ENCODE measurements at places on chromosomes 5 and 9.

- no peak for DNase-seq
These were observed 1.9 kb downstream of the DPM2 start for GRCh38 chr9:127935765-127936221.

DNA sequence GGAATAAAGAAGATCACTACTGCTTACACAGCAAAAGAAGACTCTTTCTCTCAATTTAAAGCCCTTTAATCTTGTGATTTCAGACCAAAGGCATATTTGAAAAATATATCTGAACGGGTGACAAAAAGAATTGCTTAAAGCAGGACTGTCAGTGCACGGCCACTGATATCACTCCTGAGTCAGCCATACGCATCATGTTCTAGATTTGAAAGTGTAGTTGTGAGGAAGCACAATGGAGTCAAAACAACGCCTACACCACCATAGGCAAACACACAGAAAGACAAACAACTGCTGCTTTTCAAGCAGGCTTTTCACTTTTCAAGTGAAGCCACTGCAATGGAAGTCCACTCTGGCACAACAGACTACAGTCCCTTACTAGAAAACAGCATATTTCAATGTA, 141.7 kb downstream of the AUH start:
- no peak for DNase-seq

DNA sequence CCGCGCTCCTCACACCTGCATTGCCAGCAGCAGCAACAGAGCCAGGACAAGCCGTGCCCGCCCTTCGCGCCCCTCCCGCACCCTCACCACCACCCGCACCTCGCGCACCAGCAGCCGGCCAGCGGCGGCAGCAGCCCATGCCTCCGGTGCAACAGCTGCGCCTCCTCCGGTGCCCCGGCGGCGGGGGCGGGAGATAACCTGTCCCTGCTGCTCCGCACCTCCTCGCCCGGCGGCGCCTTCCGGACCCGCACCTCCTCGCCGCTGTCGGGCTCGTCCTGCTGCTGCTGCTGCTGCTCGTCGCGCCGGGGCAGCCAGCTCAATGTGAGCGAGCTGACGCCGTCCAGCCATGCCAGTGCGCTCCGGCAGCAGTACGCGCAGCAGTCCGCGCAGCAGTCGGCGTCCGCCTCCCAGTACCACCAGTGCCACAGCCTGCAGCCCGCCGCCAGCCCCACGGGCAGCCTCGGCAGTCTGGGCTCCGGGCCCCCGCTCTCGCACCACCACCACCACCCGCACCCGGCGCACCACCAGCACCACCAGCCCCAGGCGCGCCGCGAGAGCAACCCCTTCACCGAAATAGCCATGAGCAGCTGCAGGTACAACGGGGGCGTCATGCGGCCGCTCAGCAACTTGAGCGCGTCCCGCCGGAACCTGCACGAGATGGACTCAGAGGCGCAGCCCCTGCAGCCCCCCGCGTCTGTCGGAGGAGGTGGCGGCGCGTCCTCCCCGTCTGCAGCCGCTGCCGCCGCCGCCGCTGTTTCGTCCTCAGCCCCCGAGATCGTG, 517 bp downstream of the KCNN2 start:
- no peak for DNase-seq

- no peak for DNase-seq
These were observed 160.9 kb upstream of the DMAC1 start for GRCh38 chr9:7960320-7961050.

DNA sequence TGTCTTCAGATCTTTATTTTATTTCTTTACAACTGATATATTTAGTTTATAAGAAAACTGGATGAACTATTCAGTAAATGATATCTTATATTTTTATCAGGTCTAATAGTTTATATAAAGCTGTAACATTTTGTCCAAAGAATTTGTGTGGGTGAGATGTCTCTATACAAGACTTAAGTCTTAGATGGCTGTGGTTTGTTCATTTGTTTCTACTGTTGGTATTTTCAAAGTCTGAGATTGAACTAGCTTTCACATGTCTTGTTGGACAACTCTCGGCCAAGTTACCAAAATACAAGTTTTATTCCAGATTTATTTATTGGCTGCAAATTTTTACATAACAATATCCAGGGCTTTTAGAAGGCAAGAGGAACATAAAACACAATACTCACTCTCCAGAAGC, 286.0 kb downstream of the NR2F1-AS1 start:
- DNase-seq = no peak

Measured in naive thymus-derived CD8-positive, alpha-beta T cell (primary cell).